ENCODE measurements at places on chromosomes 11 and 22.
A peak's percentile ranks its signal among the peaks of the same experiment; 100 is the strongest.

- no peak for DNase-seq
Observed at GRCh38 chr11:133801356-133801755, 44.0 kb downstream of the SPATA19 start.

DNA sequence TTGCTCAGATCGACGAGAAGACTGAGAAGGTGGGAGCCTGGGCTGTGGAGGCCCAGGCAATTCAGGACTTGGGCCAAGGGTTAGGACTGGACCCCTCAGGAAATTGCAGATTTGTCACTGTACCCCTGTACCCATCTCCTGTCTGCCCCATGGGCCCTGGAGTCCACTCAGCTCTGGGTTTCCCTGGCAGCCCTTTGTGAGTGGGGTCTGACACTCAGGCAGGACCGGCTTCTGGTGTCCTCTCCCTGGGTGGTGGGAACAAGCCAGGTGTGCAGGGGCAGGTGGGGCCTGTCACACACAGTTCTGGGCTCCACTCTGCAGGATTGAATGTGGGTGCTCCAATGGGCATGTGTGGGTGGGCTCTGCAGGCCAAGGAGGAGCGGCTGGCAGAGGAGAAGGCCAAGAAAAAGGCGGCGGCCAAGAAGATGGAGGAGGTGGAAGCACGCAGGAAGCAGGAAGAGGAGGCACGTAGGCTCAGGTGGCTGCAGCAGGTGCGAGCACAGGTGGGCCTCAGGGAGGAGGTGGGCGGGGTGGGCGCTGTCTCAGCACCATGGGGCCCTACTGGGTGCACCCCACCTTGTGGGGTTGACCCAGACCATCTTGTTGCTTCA is 21.6 kb downstream of the INCENP start:
- DNase-seq: no peak

- peak; percentile 40 for DNase-seq
Observed at GRCh38 chr11:93741882-93742226, 382 bp downstream of the C11orf54 start.

DNA sequence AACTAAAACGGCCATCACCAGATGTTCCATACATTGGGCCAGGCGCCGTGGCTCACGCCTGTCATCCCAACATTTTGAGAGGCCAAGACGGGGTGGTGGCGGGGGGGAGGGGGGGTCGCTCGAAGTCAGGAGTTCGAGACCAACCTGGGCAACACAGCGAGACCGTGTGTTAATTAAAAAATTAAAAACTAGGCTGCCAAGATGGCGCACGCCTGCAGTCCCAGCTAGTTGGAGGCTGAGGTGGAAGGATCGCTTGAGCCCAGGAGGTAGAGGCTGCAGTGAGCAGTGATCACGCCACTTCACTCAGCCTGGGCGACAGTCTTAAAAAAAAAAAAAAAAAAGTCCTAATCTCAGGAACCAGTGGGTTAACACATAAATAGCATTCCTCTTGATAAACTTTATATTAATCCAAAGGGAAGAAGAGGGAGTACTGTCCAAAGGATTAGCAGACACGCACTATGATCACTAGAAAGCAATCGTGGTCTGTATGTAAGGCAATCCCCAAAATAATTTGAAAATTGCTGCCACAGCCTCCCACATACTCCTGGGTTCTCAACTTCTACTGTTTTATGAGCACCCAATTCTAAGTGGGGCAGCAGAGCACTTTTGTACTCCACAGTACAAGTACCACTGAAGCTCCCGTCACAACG is 604 bp downstream of the PUS3 start:
- no peak for DNase-seq

GRCh38 chr11:8031248-8032115 is 44.3 kb downstream of the EIF3F start:
- no peak for DNase-seq

DNA sequence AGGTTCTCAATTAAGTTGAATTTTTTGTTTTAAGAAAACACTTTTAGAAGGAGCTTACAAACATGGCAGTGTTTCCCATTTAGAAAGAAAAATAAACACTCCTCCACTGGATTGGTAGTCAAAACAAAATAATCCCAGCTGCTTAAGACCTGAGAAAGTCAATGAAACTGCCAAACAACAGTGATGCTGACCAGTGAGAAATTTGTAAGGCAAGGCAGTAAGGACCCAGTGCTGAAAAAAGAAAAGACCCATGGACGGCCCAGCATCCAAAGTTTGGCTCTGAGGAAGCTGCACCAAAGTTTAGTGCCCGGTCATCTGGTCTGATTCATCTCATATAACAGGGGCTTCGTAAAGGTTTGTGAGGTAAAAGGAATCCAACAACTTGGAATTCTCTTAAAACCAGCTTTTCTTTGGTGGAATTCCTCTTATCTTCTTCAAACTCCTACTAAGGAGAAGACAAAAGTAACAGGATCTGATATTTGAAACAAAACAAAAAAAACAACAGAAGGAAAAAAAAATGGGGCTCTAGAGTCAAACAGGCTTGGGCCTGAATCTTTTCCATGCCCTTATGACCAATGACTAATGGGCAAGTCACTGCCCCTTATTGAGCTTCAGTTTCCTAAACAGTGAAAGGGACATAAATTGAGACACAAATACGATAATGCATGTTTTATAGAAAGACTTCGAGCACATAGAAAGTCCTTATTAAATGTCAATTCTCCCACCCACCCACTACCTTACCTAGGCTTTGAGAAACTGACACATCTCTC is 383.0 kb upstream of the NARS2 start:
- no peak for DNase-seq

GRCh38 chr11:68138237-68138636 is 17.0 kb upstream of the CHKA start:
- no peak for DNase-seq

GRCh38 chr22:37626556-37627075 is 12.9 kb upstream of the SH3BP1 start:
- DNase-seq: no peak

DNA sequence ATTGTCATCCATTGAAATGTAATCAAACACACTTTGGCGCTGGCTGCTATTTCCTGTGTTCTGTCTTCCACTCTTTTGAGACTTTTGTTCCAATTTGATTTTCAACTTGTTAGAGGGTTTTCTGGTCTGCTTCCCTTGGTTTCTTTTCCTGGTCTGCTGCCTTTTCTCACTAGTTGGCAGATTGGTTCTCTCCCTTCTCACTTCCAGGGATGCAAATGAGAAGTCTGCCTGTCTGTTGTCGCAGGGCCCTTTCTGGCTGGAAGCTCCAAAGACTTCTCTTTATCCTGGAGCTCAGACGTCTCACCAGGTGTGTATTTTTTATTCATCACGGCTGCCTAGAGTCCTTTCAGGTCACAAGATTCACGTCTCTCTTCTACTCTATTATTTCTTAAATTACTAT is 84.0 kb downstream of the RPS6KA4 start:
- DNase-seq: no peak

- no peak for DNase-seq
Observed at GRCh38 chr11:14242187-14242586, 116.8 kb downstream of the RRAS2 start.

- DNase-seq: no peak
Observed at GRCh38 chr22:37747080-37747714, 50.3 kb downstream of the TRIOBP start.

- no peak for DNase-seq
Observed at GRCh38 chr11:75365711-75366181, 14.3 kb upstream of the ARRB1 start.

- no peak for DNase-seq
Observed at GRCh38 chr11:64090806-64091516, 55.2 kb downstream of the FLRT1 start.

- no peak for DNase-seq
Observed at GRCh38 chr22:33397381-33397907, 339.3 kb upstream of the SYN3 start.

GRCh38 chr11:2382129-2382517 is 5.0 kb downstream of the CD81 start:
- no peak for DNase-seq

DNA sequence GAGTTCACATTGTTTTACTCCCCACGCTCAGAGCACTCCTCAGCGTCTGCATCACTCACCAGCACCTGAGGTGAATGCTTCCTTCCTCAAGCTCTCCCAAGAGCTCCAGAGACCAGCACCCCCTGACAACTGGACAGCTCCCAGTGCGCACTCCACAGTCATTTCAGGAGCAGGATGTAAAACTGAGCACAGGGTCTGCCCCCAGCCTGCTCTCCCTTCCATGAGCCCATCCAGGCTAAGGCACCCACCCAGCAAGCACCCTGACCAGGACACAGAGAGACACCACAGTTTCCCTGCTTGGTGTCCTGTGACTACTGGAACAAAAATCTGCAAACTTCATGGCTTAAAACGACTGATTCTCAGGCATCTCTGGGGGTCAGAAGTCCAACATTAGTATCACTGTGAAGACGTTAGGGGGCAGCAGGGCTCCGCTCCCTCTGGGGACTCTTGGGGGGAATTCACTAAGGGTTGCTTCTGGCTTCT is 3.3 kb downstream of the SCGB1D2 start:
- DNase-seq: no peak

DNA sequence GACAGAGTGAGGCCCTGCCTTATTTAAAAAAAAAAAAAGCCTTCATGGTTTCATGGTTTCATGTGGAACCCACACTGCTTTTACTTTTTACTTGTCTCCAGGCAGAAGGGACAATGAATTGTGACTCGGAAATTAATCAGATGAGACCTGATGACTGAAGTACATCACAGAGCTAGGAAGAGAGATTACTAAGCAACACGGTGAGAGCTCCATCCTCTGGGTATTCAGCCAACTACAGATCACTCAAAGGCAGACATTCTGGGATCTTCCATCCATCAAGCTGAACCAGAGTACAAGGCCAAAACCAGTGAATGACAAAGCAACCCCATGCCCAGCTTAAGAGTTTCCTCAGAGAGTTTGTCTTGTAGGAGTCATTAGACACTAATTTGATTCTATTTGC is 433.2 kb downstream of the SOX6 start:
- DNase-seq: no peak

DNA sequence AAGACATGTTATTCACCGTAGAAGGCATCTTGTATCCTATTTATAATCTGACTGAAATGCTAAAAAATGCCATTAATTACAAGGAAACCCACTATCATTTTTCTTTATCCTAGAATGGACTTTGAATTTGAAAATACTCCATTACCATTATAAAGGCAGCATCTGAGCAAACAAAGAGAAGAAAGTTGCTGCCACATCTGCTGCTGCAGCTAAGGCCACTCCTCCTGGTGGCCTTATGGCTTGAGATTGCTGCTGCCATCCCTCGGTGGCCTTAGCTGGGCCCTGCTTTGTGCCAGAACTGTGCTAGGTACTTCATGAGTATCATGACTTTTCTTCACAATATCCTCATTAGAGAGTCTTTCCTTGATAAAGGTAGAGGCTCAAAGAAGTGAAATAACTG is 1210.1 kb upstream of the TENM4 start:
- DNase-seq: no peak

GRCh38 chr11:47768101-47768612 is 1.0 kb upstream of the FNBP4 start:
- DNase-seq: peak; percentile 54

DNA sequence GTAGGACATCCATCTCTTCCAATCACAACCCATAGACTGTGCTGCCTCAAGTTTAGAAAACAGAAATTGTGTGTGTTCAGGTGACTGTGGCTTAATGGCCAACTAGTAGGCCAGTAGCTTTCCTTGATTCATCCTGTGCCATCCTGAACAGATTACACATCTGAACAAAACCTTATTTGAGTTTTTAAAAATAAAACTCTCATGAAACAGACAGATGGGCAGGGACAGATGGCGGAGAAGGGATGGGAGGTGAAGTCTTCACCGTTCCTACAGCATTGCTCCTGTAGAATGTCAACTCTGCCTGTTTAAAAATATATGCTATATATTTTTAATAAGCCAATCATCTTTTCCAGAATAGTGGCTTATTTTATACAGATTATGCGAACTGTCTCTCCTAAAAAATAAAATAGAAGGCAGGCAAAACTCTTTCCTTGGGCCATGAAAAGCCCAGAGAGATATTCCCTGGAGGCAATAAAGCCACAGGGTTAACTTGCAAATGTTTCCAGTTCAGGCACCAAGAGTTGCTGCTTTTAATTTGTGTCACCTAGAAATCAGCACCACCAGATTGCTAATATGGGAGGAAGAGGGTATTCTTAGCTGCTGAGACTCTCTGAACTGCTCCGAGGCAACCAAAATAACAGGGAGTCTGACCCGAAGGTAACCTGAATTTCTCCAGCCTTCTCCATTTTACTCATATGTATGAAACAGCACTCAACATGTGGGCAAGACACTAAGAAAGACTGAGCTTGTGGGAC is 861.2 kb downstream of the OPCML start:
- no peak for DNase-seq

DNA sequence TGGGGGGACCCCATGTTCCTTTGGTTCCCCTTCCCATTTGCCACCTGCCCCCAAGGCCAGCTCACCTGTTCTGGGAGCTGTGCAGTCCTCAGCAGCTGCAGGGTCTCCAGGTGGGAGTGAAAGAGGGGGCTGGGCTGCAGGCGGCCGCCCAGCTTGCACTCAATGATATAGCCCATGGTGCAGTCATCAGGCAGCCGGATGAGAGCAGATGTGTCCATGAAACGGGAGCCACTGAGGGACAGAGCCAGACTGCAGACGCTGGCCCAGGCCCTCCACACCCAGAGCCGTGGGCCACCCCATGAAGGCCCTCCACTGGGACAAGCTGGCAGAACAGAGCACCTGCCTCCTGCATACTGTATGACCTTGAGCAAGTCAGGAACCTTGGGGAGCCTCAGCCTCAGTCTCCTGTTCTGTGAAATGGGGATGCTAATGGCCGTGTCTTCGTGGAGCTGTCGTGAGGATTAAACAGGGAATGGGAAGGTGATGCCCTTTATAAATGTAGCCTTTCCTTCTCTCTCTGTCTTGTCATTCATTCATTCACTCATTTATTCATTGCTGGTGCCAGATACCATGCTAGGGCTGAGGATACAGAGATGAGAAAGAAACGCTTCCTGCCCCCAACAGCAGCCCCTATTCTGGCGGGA is 11.6 kb downstream of the MFNG start:
- no peak for DNase-seq

DNA sequence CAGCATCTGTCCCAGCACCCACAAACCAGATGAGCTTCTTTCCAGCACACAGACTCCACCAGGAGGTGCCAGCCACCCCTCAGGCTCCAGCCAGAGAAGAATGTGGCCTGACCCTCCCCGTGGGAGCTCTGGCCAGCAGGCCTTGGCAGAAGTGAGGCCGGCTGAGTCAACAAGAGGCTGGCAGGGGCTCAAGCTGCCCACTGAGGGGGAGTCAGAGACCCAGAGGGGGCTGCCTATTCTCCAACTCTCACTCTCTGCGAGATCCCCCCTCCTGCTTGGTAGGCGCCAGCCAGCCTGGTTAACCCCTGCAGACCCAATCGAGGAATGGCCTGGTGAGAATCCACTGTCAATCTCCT is 10.6 kb upstream of the CDC42EP1 start:
- DNase-seq: no peak

DNA sequence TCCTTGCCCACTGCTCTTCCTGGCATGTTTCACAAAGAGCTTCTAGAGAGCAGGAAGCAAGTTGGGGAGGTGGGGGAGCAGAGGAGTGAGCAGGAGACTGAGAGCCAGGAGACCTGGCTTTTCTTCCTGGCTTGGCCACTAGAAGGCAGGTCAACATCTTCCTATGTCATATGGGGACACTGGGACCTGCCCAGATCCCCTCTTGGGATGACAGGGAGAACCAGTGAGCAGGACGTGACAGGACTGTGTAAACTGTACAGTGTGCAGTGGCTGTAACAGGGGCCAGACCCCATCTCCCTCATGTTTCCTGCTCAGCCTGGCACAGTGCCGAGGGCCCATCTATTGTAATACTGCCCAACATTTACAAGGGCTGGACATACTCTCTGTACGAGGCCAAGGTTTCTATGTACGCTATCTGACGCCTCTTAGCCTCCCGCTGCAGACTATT is 29.4 kb downstream of the GDPD5 start:
- no peak for DNase-seq

Data from GM04503 (cell line).